8988T (cell line): ENCODE measurements at places on chromosomes 16 and 17.

DNA sequence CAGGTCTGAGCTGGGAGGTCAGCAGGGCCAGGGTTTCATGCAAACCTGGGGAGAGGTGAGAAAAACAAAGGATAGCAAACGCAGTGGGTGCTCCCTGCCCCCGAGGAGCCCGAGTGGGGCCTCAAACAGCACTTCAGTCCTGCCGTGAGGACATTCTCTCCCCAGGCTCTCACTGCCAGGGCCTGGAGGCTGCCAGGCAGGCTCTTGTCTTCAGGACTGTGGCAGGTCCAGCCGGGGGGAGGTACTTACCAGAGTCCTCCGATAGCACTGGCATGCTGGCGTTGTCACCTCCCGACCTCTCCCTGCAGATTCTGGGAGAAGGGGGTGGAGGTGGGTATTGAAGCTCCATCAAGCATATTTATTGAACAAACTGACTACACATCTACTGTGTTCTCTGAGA, 1.3 kb downstream of the MPP3 start:
- no peak for DNase-seq

DNA sequence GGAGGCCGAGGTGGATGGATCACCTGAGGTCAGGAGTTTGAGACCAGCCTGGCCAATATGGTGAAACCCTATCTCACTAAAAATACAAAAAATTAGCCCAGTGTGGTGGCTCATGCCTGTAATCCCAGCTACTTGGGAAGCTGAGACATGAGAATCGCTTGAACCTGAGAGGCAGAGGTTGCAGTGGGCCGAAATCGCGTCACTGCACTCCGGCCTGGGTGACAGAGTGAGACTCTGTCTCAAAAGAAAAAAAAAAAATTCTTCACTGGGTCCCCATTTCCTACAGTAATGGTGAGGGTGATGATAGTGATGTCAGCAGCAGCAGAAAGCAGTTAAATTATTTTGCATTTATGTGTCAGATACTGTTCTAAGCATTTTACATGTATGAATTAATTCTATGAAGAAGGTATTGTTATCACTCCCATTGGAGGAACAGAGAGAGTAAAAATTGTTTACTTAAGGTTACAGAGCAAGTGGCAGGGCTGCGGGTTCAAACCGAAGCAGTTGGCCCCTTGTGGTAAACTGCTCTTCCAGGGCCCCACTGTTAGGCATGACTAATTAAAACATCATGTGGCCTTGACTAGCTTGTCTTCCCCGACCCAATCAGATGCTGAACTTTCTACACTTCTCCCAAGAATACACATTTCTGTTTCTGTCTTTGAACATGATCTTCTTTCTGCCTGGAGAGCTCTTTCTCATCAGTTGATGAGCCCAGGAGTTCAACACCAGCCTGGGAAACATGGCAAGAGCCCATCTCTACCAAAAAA, 45.8 kb downstream of the STAT3 start:
- DNase-seq: no peak

DNA sequence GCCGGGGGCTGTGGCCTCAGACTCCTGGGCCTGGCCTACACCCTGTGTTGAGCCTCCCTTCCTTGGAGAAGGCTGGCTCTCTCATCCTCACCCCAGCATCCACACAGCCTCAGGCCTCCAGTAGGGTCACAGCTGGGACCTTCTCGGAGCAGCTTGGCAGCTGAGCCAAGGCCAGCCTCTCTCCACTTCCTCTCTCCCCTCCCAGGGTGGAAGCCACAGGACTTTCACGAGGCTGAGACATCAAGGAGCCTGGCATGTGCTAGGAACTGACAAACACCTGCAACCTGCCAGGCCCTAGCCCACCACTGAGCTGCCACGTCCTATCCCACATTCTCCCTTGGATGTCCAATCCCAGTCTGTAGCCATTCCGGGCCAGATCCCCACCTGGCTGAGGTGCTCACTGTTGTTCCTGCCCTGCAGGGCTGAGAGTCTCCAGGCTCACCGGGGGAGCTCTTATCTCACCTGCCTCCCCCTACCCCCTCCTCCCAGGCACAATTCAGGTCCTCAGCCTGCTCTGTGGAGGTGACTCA, 3.1 kb downstream of the MMP15 start:
- DNase-seq: peak; percentile 21

- no peak for DNase-seq
Measured at GRCh38 chr17:79861413-79862216, 22.4 kb upstream of the CBX4 start.

GRCh38 chr17:16919663-16920627, 52.0 kb downstream of the TNFRSF13B start:
- no peak for DNase-seq

- DNase-seq: no peak
Measured at GRCh38 chr16:17411263-17411662, 59.5 kb downstream of the XYLT1 start.

DNA sequence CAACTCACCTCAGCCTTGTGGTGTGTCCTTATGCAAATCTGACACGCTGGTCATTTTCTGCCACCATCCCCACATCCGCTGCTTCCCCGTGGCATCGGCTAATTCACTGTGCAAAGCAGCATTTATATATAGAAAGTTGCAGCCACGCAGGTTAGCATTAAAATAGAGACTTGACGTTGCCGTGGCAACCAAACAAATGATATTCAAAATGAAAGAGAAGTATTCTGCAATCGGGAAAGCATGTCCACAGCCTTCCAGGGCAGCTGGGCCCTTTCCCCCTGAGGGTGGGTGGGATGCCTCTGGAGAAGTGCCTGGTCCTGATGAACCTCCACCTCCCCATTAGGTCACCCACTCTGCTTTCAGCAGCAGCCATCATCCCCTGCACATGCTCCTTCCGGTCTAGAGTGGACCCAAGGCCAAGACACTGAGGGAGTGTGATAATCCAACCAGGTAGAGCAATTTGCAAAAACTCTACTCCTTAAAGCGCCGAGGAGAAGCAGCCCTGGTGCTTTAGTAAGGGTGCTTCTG, 138.7 kb downstream of the GAS7 start:
- no peak for DNase-seq

GRCh38 chr16:10428433-10429168, 42.7 kb downstream of the ATF7IP2 start:
- no peak for DNase-seq

DNA sequence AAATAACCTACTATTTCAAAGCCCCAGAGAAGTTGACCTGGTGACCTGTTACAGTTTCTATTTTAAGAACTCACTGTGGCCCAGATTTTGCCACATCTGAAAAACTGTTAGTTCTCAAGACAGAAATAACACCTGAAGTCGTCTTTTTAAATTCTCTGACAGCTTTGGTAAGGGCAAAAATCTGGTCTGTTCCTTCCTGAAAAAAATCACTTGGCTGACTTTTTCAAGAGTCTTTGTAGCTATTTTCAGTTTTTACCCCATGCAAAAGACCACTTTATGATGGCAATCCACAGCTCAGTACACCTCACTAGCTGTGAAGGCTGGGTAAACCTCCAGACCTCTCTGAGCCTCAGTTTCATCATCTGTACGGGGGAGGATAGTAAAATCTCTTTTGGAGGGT, 60.7 kb upstream of the SREBF1 start:
- DNase-seq: no peak

DNA sequence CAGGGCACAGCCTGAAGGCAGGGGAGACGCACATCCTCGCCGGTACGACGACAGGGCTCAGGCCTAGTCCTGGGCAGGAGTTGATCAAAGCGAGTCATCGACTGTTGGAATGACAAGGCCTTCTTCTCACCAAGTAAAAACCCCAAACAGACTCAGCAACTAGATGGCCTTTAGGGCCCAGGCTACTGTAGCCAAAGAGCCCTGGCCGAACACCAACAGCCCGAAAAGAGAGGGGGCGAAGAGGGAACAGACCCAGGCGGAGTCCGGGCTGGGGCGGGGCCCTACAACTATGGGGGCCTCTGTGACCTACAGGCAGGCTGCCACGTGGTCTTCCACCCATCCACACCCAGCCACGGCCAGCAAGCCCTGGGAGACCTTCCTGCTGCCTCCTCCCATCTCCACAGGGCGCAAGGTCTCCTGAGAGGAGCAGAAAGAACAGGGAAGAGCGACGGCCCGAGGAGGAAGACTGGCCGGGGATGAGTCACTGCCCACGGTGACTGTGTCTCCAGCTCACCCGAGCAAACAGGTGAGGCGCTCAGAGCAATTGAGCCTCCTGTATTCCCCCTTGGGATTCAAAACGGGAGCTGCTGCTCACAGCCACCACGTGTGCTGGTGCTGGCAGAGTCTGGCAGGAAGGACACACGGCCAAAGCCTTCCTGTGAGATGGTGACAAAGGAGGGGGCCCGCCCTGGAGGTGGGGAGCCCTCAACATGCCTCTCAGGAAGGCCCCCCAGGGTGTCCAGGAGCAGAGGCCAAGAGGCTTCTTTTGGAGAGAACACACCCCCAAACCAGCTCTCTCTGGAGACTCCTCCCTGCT, 17.7 kb downstream of the SLC16A3 start:
- peak; percentile 92 for DNase-seq
